IPS DF 19.7 (cell line): ENCODE measurements at places on chromosomes 7 and 10.

DNA sequence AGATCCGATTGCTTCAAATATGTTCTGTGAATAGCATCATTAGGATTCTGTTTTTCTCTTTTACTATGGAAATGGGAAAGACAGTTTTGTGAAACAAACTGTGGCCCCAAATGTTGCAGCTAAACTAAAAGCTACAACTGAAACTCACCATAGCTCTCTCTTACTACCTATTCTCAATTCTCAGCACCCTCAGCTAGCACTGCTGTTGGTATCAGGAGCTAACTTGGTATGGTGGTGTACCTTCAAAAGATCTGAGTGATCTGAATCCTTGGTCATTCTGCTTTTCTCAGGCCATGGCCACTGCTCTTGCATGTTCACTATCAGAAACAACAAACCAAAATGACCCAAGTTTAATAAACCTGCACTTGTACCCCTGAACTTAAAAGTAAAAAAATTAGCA lies 1208.0 kb downstream of the SORCS1 start:
- no peak for DNase-seq

DNA sequence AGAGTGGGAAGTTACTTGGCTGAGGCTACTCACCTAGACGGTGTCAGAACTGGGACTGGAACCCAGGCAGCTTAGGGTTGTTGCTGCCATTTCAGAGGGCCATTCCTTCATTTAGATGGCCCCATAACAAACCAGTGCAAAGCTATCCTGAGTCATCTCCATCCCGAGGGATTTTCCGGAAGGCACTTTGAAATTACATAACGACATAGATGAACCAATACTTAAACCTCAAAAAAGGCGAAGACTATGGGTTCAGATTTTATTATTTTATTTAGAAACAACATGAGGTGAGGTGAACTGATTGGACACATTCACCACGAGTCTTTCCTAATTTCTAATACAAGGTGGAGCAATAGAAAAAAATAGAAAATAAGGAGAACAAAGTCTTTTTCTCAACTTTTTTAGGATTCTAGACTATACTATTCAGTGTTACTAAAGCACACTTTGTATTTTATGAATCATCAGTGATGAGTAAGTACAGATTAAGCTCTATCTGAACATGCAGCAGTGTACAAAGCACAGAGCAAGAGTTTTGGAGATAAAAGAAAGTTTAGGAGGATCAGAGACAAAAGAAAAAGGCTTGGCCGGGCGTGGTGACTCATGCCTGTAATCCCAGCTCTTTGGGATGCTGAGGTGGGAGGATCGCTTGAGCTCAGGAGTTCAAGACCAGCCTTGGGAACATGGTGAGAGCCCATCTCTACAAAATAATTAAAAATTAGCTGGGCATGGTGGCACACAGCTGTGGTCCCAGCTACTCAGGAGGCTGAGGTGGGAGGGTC lies 79.5 kb upstream of the SVIL start:
- DNase-seq: no peak

DNA sequence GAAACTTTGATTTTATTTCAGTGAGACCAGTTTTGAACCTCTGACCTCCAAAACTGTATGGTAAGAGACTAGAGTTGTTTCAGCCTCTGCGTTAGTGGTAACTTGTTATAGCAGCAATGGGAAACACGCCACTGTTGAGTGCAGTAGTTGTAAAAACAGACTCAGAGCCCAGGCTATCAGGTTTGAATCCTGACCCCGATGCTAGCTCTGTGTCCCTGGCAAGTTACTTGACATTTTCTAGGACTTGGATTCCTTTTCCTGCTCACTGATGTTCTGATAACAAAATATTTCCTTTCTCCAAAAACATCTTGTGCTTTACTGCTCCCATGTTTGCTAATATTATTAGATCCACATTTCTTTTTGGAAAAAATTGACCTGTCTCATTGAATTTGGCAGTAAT lies 131.0 kb downstream of the PLXDC2 start:
- DNase-seq: no peak

DNA sequence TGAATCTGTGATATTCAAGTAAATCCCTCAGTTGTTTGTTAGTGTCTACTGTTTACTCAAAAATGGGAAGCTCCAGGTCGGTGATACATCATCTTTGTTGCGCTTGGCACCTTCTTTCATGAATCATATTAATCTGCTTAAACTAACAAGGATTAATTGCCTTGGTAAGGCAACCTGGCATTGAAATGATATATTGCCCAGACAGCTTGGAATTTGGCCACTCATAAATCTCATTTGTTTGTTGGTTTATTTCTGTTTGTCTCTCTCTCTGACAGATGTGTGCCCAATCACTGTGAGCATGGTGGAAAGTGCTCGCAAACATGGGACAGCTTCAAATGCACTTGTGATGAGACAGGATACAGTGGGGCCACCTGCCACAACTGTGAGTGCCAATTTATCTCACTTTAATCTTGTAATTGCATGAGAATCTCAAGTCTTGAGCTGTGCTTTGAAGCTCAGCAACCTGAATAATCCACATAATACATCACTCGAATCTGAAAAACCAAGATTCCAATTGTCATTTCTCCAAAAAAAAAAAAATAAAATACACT lies 1104.8 kb upstream of the C7orf33 start:
- DNase-seq: no peak

GRCh38 chr10:15254808-15255648 lies 86.5 kb upstream of the NMT2 start:
- DNase-seq: no peak

DNA sequence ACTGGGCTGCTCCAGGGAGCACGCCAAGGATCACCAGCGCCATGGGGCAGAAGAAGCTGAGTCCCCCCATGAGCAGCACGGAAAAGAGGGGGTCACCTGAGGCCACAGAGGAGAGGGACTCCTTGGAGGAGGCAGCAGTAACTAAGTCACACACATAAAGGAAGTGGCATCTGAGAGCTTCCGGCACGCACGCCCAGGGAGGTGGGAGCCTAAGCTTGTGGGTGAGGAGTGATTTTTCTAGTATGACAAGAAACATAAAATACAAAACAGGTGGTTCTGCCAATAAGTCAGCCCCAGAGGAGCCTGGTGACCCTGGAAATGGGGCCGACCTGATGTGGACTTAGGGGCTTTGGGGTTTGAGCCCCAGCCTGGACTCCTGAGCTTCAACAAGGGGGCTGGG lies 60.8 kb downstream of the CARD11 start:
- no peak for DNase-seq

DNA sequence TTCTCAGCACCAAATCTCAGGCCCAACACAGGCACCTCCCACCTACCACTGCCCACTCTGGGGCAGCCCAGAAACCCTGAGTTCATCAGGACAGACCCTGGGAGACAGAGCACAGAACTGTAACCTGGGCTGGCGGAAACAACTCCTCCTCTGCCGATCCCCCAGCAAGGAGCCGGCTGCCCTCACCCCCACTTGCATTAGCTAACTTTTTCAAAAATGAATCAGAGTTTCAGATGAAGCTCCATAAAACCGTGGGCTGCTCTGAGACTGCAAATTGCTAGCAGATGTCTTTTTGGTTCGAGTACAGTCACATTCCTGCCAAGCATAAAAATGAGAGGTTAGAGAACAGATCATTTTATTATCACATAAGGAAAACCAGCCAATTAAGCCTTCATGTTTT lies 93.4 kb upstream of the PARD3 start:
- DNase-seq: no peak

GRCh38 chr10:3741688-3742461 lies 43.1 kb downstream of the KLF6 start:
- DNase-seq: no peak

DNA sequence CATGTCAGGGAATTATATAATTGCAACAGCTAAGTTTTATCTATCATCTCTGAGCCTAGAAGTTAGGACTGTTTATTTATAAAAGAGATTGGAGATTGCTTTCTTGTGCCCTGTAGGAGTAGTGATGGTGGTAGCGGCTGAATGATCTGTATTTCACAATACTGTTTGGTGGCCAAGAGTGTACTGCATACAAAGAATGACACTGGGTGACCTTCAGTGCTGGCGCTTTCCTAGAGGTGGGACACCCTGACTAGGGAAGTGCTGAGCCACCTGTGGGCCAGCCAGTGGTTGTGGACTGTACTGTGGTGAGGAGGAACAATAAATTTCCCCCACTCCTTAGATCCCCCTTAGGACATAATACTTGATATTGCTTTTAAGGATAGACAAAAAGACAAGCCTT lies 53.0 kb downstream of the COPG2 start:
- no peak for DNase-seq

DNA sequence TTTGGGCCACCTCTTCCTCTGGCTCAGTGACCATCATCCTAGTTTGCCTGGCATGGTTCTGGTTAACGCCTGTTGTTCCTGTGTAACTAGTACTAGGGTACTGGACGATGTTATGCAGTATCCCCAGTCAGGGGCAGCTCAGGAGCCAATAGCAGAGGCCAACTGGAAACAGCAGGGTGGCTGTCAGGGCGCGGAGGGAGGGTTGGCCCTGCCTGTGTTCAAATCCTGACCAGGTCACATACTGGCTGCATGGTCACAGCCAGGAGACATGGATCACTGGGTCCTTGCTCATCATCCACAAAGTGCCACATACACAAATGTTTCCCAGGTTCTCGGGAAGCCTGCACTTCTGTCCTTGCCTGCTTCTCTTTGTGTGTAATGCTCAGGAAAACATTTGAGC lies 12.3 kb upstream of the RBP3 start:
- DNase-seq: no peak

GRCh38 chr10:78148961-78149612 lies 115.4 kb downstream of the RPS24 start:
- DNase-seq: no peak

- DNase-seq: no peak
These were observed 22.7 kb upstream of the TOMM7 start for GRCh38 chr7:22845221-22845834.

DNA sequence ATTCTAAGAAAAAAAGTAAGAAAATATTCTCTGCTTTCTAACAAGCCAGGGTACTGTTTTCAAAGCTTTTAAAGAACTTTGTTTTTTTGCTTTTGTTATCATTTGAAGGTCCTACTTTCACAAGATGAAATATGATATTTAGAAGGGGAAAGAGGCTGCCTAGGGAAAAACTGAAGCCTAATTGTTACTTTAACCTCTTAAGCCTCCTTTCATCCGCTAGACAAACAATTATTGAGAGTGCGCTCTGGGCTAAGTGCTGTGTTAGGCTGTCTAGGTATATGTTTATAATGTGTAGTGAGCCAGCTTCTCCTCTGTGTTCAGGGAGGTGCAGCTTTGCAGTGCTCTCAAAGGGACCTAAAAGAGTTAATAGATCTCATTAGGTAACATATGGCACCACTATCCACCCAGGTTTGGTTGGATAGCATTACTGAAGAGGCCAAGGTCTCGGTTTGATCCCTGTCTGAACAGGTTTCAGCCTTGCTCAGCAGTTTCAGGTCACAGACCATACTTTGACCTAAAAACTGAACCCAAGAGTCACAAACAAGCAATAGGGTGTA lies 17.9 kb downstream of the PDK4 start:
- no peak for DNase-seq

DNA sequence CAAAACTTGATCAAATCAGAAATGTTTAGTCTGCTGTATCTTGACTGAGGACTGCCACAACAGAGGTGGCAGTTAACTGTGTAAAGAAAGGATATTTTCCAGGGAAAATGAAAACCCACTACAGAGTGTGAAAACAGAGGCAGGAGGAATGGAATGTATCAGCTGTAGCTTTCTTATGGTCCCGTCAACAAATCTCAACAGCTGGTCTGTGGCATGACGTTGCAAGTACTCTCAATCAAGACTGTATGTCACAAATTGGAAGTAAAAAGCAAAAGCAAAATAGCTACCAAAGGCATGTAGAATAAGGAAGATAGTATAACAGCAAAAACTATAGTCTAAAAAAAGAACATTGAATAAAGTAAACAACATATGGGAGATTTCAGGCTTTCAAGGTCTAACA lies 123.5 kb downstream of the KMT2C start:
- no peak for DNase-seq

GRCh38 chr10:71332466-71332865 lies 13.4 kb downstream of the SLC29A3 start:
- DNase-seq: no peak

- DNase-seq: no peak
These were observed 132.1 kb downstream of the EMX2 start for GRCh38 chr10:117674646-117675045.

GRCh38 chr10:88541116-88541626 lies 41.9 kb downstream of the RNLS start:
- DNase-seq: no peak

GRCh38 chr7:106916679-106917078 lies 51.6 kb downstream of the PIK3CG start:
- no peak for DNase-seq

- DNase-seq: no peak
These were observed 79.2 kb downstream of the ADCY1 start for GRCh38 chr7:45653209-45653907.

GRCh38 chr7:82534684-82535083 lies 91.1 kb upstream of the CACNA2D1 start:
- no peak for DNase-seq

- no peak for DNase-seq
These were observed 74.2 kb downstream of the COL13A1 start for GRCh38 chr10:69875856-69876255.

GRCh38 chr7:88184848-88185304 lies 35.0 kb downstream of the SRI start:
- DNase-seq: no peak

DNA sequence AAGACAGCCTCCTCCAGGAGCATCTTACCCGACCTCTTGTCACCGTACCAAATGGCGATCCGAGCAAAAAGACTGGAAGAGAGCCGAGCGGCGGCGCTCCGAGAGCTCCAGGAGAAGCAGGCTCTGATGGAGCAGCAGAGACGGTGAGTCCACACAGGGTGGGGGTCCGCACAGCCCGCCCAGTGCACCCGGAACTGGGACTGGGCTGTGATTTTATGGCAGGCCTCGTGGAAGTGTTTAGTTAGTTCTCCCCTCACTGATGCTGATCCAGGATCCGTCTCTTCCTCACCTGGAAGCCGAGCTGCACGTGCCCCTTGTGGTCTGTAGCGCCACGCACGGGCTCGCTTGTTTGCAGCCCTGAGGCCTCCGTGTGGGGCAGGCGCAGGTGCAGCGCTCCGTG lies 19.6 kb downstream of the LRRC27 start:
- DNase-seq: no peak

DNA sequence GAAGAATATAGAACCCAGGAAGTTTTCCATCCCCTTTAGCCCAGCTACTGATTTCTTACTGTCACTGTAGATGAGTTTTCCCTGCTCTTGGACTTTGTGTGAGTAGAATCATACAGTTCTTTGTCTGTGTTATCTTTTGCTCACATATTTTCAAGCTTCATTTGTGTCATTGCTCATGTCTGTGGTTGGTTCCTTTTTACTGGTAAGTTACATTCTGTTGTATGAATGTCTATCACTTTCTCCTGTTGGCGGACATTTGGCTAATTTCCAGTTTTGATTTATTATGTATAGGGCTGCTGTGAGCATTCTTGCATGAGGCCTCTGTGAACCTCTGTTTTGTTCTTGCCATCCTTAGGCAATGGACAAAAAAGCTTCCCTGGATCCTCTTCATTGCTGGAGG lies 5.3 kb downstream of the GLRX3 start:
- DNase-seq: no peak

GRCh38 chr10:21458126-21458871 lies 67.2 kb downstream of the SKIDA1 start:
- no peak for DNase-seq
